ENCODE measurements at places on chromosomes 13 and 19. TPM values are rescaled to one million over a fixed set of nuclear protein-coding genes. Genes with fewer than 3 reads are reported as not detected.

DNA sequence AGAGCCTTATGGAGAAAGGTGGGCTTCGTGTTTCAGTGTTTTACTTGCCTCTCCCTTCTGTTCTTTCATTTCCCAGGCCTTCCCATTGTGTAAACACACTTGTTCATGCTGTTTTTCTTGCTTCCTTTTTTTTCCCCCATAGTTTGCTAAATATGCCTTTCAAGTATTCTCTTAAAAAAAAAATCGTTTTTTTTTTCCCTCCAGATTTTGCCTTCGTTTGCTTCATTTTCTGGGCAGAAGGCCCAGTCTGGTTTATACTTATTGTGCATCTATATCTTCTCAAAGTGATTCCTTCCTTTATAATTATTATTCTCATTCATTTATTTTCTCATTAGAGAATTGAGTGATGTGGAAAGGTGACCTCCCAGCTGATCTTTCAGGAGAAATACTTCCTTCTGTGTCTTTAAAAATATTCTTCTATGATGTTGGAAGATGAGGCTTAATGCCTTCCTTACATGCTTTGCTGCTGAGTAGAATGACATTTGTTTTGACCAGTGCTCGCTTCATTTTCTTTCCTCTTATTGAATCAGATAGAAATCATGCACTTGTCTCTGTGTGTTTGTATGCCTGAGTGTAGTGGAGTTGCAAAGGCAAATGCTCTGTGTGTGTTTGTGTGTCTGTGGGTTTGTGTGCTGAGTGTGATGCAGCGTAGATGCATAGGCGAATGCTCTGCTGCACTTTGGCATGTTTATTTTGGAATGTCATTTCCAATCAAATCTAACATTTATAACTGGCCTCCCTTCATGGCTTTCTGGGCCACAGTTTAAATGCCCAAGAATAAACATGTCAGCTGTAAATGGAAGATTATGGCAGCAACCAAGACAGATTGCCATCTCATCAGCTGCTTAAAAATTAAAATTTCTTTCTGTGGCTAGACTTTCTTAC lies 591.4 kb downstream of the FGF9 start:
- no peak for DNase-seq

- no peak for DNase-seq
These were observed 23.9 kb upstream of the SPART start for GRCh38 chr13:36370108-36370429.

DNA sequence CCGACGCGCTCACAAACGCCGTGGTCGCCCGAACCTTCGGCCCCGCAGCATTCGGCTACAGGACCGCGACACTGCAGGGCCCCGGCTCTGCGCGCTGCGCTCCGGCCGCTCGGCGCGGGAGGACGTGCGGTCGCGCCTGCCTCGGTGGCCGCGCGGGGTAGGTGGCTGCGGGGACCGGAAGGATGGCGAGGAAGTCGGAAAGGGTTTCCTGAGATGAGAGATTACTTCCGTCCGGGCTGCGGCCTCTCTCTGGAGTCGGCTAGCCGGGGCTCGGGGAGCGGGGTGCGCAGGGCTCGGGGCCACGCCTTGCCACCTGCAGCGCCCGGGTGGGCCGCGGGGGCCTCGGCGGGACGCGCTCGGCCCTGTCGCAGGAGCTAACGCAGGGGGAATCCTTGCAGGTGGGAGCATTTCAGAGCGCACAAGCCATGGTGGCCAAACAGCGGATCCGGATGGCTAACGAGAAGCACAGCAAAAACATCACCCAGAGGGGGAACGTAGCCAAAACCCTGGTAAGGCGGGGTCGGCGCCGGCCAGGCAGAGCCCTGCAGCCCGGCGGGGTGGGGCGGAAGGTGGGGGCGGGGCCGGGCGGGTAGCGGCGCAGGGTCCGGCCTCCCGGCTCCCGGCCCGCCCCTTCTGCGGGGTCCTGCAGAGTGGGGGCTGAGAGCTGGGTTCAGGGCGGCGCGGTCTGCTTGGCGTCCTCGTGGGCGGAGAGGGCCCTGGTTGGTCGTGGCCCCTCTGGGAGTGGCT lies at the start of gene SERP2:
TSS of gene SERP2 (plus strand) at position 224 of the 747 bp plus-strand sequence. CDS start at position 426, 202 bp downstream.
- no peak for DNase-seq

CGB7 gene
- total RNA-seq: 0.49 TPM

DNA sequence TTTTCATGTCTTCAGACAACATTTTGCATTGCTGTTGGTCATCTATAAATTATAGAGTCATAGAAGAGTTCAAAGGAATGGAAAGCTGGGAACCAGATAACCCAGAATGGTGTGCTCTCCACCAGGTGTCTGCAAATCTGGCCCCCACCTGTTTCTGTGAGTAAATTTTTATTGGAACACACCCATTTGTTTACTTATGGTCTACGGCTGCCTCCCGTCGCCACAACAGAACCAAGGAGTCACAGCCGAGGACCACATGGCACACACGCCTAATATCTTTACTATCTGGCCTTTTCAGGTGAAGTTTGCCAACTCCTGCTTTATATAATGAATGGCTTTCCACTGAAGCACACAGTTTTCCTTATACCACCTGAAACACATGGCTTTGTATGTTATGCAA lies 58.2 kb downstream of the EFNB2 start:
- DNase-seq: no peak

OR4F17 gene
- not detected for total RNA-seq

- no peak for DNase-seq
These were observed 78.2 kb downstream of the LIG4 start for GRCh38 chr13:108137176-108137575.

DNA sequence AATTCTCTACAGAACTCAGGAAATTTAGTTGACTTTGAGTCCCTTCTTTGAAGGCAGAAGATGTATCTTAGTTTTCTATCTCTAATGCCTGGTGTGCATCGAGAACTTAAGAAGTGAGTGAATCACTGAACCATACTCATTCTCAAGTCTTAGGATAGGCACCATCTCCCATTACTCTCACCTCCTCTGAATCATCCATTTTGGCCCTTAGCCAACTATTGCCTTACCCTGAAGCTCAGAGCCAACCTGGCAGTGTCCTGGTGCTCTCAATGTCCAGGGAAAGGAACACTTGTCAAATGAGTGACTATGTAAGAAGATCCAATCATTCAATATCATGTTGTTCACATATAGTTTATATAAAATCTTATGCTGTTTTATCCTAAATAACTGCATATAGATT lies 146.6 kb downstream of the RGCC start:
- DNase-seq: no peak

- peak; percentile 85 for DNase-seq
These were observed 36.2 kb upstream of the LRCH1 start for GRCh38 chr13:46516599-46517338.

DNA sequence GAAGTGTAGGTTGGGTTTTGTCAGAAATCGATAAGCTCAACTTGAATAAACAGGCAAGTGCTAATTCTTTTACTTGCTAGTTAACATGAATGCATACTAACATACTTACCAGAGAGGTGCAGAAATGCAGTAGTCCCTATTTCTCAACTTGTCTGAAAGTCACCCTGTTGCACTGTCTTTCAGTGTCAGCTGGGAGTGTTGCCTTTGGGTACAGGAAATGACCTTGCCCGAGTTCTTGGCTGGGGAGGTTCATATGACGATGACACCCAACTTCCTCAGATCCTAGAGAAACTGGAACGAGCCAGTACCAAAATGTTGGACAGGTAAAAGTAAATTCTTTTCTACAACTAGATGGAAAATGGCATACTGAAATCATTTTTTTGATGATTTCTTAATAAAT lies 103.5 kb upstream of the AKAP11 start:
- DNase-seq: no peak

PRODH2 gene
- not detected for total RNA-seq

DNA sequence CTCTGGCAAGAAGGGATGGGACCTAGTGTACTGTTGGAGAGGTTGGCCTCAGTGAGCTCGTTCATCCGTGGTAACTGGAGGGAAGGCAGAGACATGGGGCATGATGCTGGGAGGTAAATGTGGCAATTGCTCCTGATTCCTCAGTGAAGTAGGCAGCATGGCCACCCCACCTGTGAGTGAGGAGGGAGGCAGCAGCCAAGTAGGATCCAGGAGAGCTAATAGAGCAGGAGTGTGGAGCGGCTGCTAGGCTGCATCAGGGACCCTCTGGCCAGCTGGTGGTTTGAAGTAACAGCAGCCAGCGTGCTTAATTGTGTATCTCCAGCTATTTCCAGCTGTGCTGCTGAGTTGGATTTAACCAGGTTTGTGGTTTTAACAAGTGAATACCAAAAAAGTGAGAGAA lies 24.7 kb downstream of the TM9SF2 start:
- no peak for DNase-seq

SBSN gene
- 197 TPM for total RNA-seq

GRCh38 chr13:21608961-21609360 lies 5.0 kb upstream of the MICU2 start:
- no peak for DNase-seq

DNA sequence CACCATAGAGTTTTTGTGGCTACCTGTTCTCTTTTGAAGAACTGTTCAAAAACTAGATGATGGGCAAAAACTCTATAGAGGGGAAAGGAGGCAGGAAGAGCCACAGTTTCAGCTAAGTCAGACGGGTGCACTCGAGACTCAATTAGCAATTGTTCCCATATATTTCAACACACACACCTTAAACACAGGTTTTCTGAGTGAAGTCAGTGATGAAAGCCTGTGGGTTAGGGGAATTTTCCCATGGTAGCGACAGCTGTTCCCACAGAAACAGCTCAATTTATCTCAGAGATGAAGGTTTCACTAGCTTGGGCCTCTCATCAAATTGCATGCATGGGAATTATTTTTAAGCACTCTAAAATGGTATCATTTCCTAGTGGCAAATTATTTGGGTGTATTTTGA lies 143.4 kb downstream of the ZIC5 start:
- no peak for DNase-seq

GRCh38 chr13:34900288-34900739 lies 41.8 kb upstream of the NBEA start:
- no peak for DNase-seq

GRCh38 chr13:29489650-29490560 lies 105.6 kb downstream of the SLC7A1 start:
- no peak for DNase-seq

DNA sequence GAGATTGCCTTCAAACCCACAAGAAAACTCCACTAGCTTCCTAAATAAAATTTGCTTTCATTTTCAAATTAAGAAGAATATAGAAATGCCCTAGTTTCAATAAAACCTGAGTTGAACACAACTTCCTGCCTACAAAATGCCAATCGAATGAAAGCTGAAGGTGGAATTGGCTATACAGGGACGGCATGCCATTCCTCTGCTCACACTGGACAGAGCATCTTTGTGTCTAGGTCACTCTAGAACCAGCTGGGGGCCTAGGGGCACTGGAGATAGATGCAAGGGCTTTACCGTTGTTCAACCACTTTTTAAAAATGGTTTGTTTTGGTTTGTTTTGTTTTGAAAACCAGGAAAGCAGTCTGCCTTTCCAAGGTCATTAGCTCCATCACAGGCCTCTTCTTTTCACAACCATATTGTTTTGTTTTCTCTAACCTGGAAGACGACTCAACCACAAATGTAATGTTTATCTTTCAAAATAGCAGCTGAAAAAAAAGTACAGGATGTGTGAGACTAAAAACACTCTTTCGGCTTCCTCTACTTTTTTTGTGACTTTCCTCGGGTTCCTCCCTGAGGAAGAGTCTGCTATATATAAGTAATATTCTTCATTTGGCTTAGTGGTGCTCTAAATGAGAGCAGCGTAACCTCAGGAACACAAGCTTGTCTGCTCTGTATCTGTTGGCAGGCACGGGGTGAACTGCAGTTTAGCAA lies 11.9 kb upstream of the ITM2B start:
- no peak for DNase-seq

DNA sequence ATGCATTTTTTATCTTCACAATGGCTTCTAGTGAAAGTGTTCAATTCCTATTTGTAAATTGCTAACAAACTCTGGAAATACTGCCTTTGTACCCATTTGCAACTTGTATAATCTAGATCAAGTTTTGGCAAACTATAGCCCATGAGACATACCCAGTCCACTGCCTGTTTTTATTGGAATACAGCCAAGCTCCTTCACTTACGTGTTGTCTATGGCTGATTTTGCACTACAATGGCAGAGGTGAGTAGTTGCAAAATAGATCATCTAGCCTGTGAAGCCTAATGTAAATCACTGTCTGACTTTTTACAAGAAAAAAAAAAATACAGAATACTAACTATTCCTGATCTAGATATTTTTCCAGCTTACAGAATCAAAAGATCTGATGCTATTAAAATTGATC lies 37.1 kb downstream of the DZIP1 start:
- DNase-seq: no peak

GRCh38 chr13:49641801-49642291 lies 13.5 kb downstream of the ARL11 start:
- no peak for DNase-seq

GRCh38 chr19:15672580-15673175 lies at the start of gene CYP4F12:
Gene CYP4F12, plus strand, starts transcription at chr19:15673087. Its CDS starts 443 bp downstream, at chr19:15673530.
- peak; percentile 69 for DNase-seq

CYP4F11 gene
- total RNA-seq: not detected

DNA sequence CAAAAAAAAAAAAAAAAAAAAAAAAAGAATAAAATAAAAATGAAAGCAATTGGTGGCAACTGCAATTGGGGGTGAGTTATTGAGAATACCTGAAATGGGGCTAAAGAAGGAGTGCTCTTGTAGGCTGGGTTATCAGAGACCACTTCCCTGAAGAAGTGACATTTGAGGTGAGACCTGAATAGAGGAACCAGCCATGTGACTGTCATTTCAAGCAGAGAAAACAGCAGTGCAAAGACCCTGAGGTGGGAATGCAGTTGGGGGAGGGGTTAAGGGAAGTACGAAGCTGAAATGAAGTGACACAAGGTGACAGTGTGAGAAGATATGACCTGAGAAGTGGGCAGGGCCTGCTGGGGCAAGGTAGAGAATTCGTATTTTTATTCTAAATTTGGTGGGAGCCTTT lies 4.3 kb upstream of the PALM3 start:
- no peak for DNase-seq

Data from skin of body (tissue), 3 donors.